ENCODE measurements at places on chromosomes 12 and 14. TPM values are rescaled to one million over a fixed set of nuclear protein-coding genes. Genes with fewer than 3 reads are reported as not detected.
A peak's percentile ranks its signal among the peaks of the same experiment; 100 is the strongest.

GRCh38 chr12:71799106-71799505 lies 40.5 kb upstream of the TBC1D15 start:
- DNase-seq = no peak

DNA sequence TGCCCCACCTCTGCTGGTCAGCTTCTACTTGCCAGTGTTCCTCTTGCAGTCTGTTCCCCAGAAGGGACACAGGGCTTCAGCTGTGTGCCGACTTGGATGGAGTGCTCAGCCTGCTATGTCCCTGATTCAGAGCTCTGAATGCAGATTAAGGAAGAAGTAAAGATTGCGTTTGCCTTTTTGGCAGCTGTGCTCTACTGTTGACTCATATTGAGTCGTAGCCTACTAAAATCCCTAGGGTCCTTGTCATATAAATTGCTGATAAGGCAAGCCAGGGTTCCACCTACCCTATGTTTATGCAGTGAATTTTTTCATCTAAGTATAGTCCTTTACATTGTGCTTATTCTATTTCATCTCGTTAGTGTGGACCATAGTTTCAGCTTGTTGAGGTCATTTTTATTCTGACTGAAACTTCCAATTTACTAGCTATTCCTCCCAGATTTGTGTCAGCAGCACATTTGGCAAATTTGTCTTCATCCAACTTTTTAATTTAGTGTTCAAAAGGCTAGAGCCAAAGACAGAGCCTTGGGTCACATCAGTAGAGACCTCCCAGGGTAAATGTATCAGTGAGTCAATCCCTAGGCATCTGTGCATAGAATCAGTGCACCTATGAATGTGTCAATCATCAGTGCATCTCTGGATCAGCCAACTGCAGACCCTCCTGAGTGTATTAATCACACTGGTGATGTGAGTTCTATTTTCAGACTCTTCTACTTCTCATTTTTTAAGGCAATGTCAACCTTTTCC lies 31.9 kb downstream of the CACNA1C start:
- no peak for DNase-seq

GRCh38 chr12:32107359-32108267 lies 966 bp downstream of the BICD1 start:
- DNase-seq = peak; percentile 8

Gene SPX
- total RNA-seq = 17.1 TPM

Gene CCDC197
- total RNA-seq = 3.1 TPM

DNA sequence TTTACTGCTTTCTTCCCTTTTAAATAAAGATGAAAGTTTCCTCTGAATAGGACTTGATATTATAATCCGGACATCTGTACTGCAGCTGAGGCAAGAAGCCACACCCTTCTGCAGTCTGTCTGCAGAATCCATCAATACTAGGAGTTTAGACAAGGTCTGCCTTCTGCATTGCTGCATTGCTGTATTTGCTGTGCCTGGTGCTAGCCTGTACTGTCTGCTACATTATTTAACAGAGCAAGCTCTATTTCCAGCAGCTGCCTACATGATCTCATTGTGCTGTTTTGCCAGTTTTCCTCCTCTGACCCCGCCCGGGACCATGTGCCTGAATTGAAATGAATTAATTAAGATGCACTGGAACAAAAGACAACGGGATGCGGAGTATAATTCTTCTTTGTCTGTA lies 1.7 kb downstream of the TUBA1A start:
- DNase-seq = peak; percentile 54

DNA sequence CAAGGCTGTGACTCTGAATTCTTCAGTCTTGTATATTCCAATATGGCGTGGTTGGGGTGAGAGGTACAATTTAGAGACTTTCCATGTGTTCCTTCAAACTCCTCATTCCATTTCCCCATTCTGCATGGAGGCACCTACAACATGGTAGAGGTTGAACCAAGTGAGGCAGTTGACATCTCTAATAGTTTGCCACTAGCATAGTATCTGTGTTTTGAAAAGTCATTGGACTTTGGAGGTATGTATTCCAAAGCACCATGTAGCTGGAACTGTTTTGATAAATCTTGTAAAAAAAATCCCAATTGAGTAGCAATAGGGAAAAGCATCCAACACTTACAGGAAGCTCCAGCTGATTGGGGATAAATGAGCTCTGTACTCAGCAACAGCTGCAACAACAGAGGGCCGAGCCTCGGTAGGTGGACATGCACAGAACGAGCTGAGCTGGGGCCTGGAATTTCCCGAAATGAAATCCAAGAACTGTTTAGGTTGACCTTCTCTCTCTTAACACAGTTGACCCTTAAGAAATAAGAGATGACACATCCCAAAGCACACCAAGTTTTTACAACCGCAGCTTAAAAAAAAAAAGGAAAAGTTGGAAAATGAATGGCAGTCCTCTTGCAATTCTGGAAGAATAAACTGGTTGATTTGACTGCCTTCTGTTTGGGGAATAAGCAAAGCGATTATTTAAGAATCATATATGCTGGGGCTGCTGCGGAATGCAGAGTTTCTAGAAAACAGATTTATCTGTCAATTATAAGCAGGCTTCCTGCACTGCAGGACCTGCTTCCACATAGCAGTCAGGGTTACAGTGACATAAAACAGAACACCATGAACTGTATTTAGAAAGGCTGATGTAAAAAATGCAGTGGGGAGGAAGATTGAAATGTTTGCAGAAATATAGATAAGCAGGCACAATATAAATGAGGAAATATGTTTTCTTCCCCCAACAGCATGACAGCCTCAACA lies 194.6 kb upstream of the KRR1 start:
- DNase-seq = no peak

GRCh38 chr12:93009533-93009932 lies 80.4 kb upstream of the EEA1 start:
- DNase-seq = no peak

Measured in psoas muscle (tissue), 8 donors.